SIG-M5 (cell line): ENCODE measurements at places on chromosomes 12 and 14.

- no peak for DNase-seq
Observed at GRCh38 chr12:124792156-124792555, 71.5 kb downstream of the SCARB1 start.

DNA sequence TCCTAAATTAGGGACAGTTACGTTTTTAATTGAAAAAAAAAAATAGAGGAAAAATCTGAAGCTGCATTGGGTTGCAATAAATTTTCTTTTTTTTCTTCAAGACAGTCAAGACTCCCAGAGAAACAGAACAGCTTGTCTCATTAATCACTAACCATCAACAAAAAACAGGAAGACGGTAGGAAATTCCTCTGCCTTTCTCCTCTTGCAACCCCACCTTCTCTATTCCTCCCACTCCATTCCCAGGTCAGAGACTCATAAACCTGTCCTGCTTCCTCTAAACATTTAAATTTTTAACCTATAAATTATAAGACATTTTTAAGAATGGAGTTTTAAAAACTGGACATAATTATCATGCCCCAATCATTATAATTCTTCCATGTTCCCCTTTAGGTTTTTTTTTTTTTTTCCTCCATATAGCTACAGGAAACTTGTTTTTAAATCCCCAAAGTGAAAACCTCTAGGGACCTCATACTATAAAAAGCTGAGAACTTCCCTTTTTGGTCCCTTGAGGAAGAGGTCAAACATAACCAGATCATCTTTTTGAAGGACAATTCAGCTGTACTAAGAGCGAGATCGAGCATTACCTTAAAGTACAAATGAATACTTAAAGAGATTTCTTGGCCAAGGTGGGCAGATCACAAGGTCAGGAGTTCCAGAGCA is 36.0 kb downstream of the CPM start:
- no peak for DNase-seq

GRCh38 chr12:5013266-5013730 is 30.4 kb upstream of the KCNA5 start:
- DNase-seq: no peak

DNA sequence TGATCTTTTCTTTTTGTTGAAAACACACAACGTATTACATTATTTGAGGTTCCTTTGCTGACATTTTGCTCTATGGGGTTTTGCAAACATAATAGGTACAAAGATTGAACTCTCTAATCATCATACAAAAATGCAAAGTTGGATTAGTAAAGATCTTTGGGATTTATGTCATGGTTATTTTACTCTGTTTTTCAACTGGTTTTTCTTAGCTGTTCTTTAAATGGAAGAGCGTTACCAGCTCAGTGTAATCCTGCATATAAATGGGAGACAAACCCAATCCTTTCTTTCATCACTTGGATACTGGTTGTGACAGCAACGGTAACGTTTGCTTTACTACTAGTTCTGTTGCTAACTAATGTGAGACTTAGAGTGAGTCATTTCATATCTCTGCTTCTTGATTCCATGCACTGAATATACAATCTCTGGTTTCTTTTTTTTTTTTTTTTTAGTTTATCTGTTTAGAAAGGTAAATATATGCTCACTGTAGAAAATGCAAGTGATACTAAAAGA is 104.9 kb upstream of the NOVA1 start:
- DNase-seq: no peak

- no peak for DNase-seq
Observed at GRCh38 chr14:72709916-72710611, 183.8 kb downstream of the DPF3 start.

DNA sequence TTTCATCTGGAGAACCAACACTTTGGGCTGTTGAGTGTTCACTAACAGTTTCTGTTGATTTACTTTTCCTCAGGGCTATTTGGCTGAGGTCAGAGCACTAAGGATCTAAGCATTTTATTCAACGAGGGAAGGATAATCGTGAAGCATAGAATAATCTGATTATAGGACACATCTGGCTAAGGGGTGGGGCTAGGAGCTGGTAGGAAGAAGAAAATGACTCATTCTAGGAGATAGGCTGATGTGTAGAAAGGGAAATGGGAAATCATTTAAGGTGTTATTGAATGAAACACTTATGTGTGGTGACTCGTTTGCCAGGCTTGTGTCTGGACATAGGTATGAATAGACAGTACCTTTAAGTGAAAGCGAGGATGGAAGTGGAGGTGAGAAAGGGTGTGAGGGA is 167.2 kb downstream of the ETNK1 start:
- no peak for DNase-seq
